ENCODE measurements at places on chromosomes 4 and X.
A peak's percentile ranks its signal among the peaks of the same experiment; 100 is the strongest.

DNA sequence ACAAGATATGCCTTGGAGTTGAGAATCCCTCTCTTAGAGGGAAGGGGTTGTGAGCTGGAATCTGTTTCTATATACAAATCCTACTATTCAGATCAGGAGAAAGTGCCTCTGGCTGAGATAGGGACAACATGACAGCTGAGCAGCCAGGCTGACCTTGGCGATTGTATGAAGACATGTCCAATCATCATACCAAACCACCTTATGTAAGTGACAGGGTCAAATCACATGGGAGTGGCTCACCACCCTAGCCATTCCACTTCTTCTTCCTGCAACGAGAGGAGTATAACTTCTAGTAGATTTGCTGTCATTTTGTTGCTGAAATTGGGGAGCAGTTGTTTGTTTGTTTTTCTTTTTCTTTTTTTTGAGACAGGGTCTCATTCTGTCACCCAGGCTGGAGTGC lies 48.3 kb upstream of the TMEM150C start:
- DNase-seq = no peak

- DNase-seq = peak; percentile 11
Observed at GRCh38 chrX:41014776-41015360, 70.4 kb upstream of the USP9X start.

GRCh38 chr4:121455285-121455684 lies 74.5 kb upstream of the QRFPR start:
- DNase-seq = no peak

- no peak for DNase-seq
Observed at GRCh38 chr4:121397434-121397833, 16.6 kb upstream of the QRFPR start.

GRCh38 chrX:39152106-39152649 lies 350.9 kb downstream of the MID1IP1 start:
- DNase-seq = peak; percentile 58

DNA sequence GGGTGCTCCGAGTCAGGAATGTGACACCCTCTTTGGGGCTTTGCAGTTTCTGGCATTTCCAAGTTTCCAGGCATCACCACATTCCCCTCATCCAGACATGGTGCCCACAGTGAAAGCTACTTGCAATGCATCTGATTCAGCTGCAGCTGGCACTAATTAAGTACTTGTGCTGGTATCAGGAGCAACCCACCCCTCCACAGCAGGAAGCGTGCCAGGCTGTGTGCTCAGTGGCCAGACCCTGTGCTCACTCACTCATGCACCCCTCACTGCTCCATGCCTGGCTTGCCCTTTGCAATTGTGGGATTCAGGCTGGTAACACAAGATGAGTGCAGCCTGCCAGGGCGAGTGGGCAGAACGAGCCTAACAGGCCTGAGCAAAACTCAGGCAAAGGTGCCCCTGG lies 271.2 kb downstream of the EPHA5 start:
- DNase-seq = no peak

DNA sequence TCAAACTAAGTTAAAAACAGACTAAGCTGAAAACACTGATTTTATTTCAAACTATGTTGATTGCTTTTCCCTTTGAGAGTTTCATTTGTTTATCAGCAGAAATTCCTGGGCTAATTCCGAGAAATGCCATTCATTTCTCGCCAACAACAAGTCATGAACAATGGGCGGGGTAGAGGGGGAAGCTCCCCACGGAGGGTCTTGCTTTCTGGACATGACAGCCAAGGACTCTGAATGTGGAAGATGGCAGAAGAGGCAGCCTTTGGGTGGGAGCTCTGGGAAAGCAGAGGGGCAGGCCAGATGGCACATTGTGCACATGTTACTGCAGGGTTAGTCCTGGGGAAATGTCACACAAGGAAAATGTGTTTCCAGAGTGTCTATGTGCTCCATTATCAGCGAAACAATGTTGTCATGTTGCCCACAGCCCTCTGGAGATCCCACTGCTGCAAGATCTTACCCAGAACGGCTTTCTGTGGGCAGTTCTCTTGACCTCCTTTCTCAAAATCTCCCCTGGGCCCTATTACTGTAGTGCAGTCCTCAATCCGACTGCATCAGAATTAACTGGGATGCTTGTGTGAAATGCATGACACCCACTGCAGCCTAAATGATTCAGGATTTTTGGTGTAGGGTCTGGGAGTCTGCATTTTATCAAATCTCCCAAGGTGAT lies 45.0 kb downstream of the CHRDL1 start:
- no peak for DNase-seq

DNA sequence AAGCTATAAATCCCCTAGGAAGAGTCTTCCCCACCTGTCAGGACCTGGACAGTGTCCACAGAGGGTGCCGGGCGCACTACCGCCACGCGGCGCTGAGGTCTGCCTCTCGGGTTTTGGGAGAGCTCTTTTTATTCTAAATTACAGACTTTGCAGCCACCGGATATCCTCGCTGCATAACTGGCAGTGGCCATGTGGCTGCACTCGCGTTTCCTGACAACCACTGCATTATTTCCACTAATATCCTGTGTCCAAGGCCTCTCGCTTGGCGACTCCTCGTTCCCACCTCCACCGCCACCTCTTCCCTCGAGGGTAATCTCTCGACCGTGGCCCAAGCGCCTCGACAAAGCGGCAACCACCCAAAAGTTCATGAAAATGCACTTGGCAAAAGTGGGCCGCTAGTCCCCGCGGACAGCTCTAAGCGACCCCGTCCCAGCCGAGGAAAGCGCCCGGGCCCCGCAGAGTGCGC lies 512 bp upstream of the TMEM131L start:
- peak; percentile 72 for DNase-seq

GRCh38 chrX:68443155-68443868 lies 10.0 kb upstream of the OPHN1 start:
- DNase-seq = peak; percentile 12

- DNase-seq = no peak
Observed at GRCh38 chrX:3379111-3379510, 32.7 kb upstream of the MXRA5 start.

DNA sequence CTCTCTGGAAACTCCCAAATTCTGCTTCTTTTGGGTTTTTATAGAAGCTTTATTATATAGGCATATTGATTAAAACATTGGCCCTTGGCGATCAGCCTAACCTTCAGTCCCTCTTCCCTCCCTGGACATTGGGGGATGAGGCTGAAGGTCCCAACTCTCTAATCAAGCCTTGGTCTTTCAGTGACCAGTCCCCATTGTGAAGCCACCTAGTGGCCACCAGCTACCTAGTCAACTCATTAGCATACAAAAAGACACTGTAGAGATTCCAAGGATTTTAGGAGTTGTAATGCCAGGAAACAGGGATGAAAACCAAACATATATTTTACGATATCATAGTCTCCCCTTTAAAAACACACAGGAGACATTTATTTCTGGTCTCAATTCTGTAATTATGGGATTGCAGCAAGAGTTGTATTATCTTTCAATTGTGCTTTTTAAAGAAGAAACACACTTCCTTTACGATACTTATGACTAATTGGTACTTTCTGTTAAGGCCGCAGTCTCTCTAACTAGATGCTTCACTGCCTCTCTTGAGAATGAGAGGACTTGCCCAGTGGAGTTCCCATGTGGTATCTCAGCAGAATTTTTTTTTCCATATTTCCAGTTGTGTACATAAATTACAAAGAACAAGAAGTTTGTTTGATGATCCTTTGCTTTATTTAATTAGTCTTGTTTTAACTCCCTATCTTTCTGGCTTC lies 58.2 kb downstream of the WDR17 start:
- peak; percentile 9 for DNase-seq

DNA sequence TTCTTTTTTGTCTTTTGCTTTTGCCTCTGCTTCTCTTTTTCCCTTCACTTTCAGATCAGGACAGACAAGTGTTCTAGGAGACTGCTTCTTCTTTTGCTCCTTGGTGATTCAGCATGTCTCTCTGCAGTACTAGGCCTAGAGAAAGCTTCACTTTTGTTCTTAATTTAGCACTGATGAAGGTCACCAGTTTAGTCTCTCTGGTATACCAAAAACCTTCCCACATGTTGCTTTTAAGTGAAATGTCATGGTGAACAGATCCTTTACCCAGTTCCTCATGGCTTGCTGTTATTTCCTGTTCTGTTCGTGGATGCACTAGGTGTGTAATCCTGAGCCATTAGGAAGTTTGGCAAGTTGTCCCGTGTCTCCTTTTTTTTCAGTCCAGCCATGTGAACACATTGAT lies 53.3 kb downstream of the NBDY start:
- DNase-seq = no peak
